Activated T-cell treated with anti-CD3 and anti-CD28 coated beads, Interleukin-2, amount 50 U/mL, for 72 hours (primary cell): ENCODE measurements at places on chromosomes 4 and X. TPM values are rescaled to one million over a fixed set of nuclear protein-coding genes. Genes with fewer than 3 reads are reported as not detected.

SMR3B gene
- total RNA-seq: not detected

UGT2B11 gene
- total RNA-seq: not detected

DDX53 gene
- total RNA-seq: not detected

DNA sequence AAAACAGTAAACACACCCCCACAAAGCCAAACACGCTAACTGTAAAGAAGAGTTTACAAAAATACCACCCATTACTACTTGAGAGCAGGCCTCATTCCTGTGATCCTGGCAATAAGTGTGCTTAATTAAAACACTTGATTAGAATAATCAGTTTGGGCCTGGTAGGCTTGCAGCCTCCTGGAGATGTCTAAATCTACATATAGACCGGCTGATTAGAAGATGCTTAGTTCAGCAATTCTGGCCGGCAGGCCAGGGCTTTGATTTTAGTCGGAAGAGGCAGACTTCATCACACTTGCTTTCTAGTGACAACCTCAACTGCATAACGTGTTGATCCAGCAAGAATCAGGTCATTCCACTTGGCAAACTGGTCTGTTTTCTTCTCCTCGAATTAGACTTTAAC, 114.0 kb downstream of the DCTD start:
- DNase-seq: no peak
- no peaks in the 10 kb centered on the region for H3K36me3 ChIP-seq
- peaks cover 10% of the 10 kb centered on the region for H3K27me3 ChIP-seq
- H3K4me1 ChIP-seq: peaks cover 7% of the 10 kb centered on the region

DNA sequence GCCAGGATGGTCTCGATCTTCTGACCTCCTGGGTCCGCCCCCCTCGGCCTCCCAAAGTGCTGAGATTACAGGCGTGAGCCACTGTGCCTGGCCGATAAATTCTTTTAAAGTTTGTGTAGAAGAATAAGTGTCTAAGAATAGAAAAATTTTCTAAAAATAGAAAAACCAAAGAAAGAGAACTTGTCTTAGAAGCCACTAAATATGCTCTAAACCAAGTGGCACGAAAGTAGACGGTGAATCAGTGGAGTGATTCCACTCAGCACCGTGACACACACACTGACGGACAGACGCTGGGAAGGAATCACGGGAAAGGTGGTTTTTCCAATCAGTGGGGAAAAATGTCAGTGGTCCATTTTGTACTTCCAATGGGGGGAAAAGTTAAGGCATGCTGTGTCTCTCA, 72.7 kb upstream of the PSAPL1 start:
- H3K36me3 ChIP-seq: no peaks in the 10 kb centered on the region
- H3K27ac ChIP-seq: no peak overlapping the region
- H3K4me3 ChIP-seq: no peak overlapping the region
- no peak for DNase-seq

- H3K27me3 ChIP-seq: no peaks in the 10 kb centered on the region
- no peak for DNase-seq
- peaks cover 5% of the 10 kb centered on the region for H3K36me3 ChIP-seq
- no peaks in the 10 kb centered on the region for H3K4me1 ChIP-seq
Measured at GRCh38 chr4:10056334-10057022, 35.2 kb upstream of the SLC2A9 start.

GRCh38 chrX:24876530-24877287, 139.1 kb downstream of the ARX start:
- H3K4me3 ChIP-seq: no peak overlapping the region
- H3K36me3 ChIP-seq: peaks cover under 1% of the 10 kb centered on the region
- H3K27me3 ChIP-seq: no peaks in the 10 kb centered on the region
- no peak overlapping the region for H3K27ac ChIP-seq

DNA sequence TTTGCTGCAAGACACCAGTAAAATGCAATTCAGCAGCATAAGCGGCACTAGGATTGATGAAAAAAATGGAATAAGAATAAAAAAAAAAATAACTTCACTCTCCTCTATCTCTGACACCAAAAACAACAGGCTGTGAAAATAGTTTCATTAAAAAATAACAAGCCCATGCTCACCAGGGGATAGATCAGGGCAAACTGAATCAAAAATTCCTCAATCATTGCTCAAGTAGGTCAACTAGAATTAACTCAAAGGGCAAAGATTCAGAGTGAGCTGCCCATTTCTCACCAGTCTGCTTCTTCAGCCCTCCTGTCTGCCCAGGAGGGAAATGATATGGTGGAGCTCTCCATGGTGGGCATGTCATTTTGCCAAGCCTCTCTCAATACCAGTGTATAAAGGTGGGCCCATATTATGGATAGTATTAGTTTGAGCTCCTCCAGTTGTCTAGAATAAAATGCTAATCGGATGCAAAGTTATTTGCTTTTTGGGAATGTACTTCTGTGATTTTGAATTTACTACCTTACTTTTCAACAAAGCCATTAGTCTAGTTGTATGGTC, 153.9 kb downstream of the UNC5C start:
- no peaks in the 10 kb centered on the region for H3K4me1 ChIP-seq
- no peak for DNase-seq
- H3K36me3 ChIP-seq: no peaks in the 10 kb centered on the region
- peaks cover 6% of the 10 kb centered on the region for H3K27me3 ChIP-seq
- H3K27ac ChIP-seq: no peak overlapping the region

DNA sequence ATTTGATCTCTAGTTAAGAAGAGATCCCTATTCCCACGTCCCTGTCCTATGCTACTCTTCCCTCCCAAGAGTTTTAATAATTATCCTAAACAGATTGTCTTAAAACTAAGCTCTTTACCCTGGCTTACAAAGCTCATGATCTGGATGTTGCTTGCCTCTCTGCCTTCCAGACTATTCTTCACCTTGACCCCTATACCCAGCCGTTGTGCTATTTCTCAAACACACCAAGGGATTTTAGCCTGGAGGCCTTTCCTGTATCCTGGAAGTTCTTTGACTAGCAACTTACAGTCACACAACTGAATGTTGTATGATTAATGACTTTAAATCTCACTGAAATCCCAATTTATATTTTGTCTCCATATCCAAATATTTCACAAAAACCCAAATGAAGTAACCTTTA, 314.9 kb downstream of the ADGRL3 start:
- H3K27ac ChIP-seq: no peak overlapping the region
- DNase-seq: no peak
- no peaks in the 10 kb centered on the region for H3K4me1 ChIP-seq

DNA sequence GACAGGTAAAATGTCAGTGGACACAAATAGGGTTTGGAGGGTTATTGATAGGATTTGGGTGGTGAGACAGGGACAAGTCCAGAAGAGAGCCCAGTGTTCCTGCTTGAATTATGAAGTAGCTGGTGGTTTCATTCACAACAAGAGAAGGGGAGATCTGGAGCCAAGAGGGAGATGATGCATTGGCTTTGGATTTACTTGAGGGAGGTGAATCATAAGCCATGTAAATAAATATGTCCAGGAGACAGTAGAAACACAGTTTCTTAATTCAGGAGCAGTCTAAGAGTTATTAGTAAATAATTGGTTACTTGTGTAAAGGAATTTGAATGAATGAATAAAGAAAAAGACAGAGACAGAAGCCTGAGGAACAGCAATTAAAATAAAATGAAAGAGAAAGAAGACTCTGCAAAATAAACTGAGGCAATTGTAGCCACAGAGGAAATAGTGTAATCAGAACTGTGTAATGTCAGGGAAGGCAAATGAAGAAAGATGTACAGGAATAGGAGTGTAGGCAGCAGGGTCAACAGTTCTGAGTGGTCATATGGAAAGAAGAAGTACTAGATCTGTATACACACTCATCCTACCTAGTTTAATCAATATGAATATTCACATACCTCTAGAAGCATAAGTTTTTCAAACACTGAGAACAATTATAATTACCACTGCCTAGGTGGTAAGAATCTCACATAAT, 50.2 kb upstream of the CXCL8 start:
- no peak for DNase-seq
- no peaks in the 10 kb centered on the region for H3K27me3 ChIP-seq
- no peak overlapping the region for H3K4me3 ChIP-seq
- H3K36me3 ChIP-seq: peaks cover 2% of the 10 kb centered on the region

DNA sequence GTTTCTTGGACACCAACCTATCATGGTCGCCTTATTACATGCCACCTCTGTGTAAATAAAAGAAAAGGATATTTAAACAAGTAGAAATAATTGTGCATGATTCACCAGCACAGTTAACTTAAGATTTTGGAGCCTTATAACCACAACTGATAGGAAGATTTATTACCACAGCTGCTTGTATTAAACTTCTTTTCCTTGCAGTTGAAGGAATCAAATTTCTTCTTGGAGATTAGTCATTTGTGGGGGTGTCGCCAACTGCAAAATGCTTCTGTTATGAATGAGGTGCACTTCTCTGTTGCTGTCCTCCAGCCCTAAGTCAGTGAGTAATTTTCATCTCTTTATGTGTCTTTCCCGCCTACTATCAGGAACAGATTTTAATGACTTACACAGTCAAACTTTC, 73.3 kb downstream of the OR13H1 start:
- H3K36me3 ChIP-seq: no peaks in the 10 kb centered on the region
- peaks cover 73% of the 10 kb centered on the region for H3K27me3 ChIP-seq
- no peak for DNase-seq
- no peak overlapping the region for H3K4me3 ChIP-seq
- H3K27ac ChIP-seq: no peak overlapping the region

DNA sequence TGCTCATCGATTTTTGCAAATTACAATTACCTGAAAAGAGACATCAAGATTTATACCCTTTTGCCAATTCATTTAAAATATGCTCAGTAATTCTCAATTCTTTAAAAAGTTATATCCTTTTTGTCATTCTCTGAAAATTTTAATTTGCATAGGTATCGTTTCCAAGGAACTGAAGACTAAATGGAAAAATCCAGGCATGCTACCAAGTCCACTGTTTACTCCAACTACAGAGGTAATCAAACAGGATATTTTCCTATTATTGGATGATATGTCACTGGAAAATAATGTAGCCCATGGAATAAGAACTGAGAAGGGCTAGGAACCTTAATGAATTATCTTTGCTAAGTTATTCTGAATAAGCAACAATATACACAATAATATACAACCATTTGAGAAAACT, 132.7 kb downstream of the THOC2 start:
- H3K4me3 ChIP-seq: no peak overlapping the region
- no peak overlapping the region for H3K27ac ChIP-seq
- DNase-seq: no peak

GRCh38 chr4:109078724-109079123, 223.7 kb downstream of the COL25A1 start:
- H3K4me3 ChIP-seq: no peak overlapping the region
- H3K4me1 ChIP-seq: peaks cover 11% of the 10 kb centered on the region
- no peaks in the 10 kb centered on the region for H3K36me3 ChIP-seq
- H3K27me3 ChIP-seq: peaks cover 7% of the 10 kb centered on the region

DNA sequence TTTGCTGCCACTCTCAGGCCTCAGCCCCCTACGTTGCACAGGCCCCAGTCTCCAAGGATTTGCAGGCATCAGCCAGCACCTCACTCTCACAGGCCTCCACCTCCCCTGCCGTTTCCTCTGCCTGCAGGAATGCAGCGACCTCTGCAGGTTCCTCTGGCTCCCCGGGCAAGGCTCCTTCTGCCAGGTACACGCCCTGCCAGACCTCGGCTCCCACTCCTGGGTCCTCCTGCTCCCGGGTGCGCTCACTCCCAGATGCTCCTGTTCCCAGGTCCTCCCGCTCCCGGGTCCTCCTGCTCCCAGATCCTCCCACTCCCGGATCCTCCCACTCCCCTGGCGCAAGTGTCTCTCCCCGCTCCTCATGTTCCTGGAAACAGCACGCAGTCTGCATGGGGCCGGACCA, 144.4 kb upstream of the RADX start:
- H3K4me1 ChIP-seq: no peaks in the 10 kb centered on the region
- H3K27ac ChIP-seq: no peak overlapping the region
- H3K36me3 ChIP-seq: no peaks in the 10 kb centered on the region
- no peak overlapping the region for H3K4me3 ChIP-seq
- H3K27me3 ChIP-seq: peaks cover 36% of the 10 kb centered on the region

DNA sequence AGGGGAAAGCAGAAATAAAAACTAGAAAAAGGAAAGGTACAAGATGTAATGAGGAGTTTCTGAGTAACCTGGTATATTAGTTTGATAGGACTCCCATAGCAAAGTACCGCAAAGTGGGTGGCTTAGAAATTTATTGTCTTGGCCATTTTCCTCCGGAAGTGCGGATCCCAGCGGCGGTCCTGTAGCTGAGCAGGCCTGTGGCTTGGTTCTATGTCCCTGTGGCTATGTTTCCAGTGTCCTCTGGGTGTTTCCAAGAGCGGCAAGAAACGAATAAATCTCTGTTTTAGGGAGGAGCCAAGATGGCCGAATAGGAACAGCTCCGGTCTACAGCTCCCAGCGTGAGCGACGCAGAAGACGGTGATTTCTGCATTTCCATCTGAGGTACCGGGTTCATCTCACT, 44.0 kb upstream of the LDB2 start:
- H3K27ac ChIP-seq: no peak overlapping the region
- no peaks in the 10 kb centered on the region for H3K4me1 ChIP-seq
- DNase-seq: no peak
- H3K4me3 ChIP-seq: no peak overlapping the region
- H3K27me3 ChIP-seq: no peaks in the 10 kb centered on the region

DNA sequence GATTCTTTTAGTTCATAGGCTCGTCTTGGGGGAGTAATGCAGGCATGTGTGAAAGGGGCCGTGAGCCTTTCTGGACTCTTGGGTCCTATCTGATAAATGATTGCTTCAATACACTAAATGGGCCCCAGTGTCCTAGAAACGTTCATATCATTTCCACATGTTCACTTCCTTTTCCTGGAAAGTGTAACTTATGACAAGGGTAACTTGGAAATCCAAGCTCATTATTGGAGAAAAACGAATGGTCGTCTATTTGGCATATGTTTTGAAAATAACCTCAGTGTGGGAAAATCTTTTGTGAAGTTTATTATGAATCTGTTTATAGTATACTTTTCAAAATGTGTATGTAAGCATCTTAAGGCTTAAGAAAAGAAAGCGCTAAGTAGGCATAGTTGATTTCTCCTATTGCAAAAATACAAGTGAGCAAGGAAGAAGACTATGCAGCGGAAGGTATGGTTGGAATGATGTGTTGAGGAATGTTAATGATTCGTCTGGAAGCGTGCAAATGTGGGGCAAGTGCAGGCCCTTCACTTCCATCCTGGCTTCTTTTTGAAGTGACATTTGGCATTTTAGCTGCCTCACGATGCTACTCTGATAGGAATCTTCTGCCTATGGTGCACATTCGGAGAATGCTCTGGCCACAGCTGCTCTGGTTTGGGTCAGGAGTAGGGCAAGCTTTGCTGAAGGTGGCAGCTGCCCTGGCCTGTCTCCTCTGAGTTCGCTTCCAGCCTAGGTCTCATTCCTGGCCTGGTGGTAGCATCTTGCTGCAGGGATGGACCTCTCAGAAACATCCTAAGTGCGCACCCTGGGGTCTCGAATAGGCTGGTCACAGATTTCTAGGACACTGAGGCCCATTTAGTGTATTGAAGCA, 49.5 kb upstream of the STOX2 start:
- no peak for DNase-seq
- H3K4me1 ChIP-seq: no peaks in the 10 kb centered on the region
- peaks cover 18% of the 10 kb centered on the region for H3K27me3 ChIP-seq
- no peak overlapping the region for H3K4me3 ChIP-seq
- H3K36me3 ChIP-seq: no peaks in the 10 kb centered on the region
